ENCODE measurements at places on chromosomes 12 and 14.
A peak's percentile ranks its signal among the peaks of the same experiment; 100 is the strongest.

- DNase-seq: no peak
Observed at GRCh38 chr12:84079626-84080025, 833.0 kb downstream of the SLC6A15 start.

- DNase-seq: no peak
Observed at GRCh38 chr12:62995097-62995496, 60.1 kb upstream of the PPM1H start.

DNA sequence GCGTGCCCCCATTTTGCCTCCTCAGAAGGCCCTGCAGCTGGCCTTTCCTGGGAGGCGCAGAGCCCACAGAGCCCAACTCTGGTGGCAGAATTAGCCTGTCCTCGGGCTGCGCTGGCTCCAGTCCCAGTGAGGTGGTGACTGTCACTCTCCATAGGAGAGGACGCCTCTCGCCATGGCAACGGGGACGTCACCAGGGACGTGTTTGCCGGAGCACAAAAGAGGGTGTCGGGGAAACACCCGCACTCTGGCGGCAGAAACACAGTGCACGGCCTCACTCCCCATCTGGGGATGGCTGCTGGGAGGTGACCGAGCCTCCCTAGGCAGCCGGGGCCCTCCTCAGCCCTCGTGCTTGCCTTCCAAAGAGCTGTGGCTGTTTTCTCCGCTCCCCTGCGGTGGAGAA, 50.2 kb upstream of the NCOR2 start:
- DNase-seq: no peak

- DNase-seq: no peak
Observed at GRCh38 chr14:70358631-70359030, 852 bp downstream of the COX16 start.

DNA sequence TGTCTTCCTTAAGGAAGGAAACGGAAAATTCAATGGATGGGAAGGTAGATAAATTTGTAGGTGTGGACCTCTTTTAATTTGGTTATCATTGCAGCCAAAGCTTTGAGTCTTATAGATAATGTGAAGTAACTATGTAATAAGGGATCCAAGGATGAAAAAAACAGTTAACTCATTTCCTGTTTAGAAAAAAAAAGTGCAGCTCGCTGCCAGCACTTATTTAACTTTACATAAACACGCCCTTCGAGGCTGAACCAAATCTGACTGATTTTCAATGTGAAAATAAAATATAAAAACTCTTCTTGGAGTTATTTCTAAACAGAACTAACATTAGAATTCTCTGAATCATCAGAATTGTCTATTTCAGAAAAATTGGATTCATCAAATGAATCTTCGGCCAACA, 7.0 kb downstream of the NUBPL start:
- DNase-seq: no peak

GRCh38 chr12:115382681-115383080, 698.7 kb upstream of the TBX3 start:
- no peak for DNase-seq

GRCh38 chr12:10771132-10771733, 31.2 kb downstream of the TAS2R7 start:
- DNase-seq: no peak

DNA sequence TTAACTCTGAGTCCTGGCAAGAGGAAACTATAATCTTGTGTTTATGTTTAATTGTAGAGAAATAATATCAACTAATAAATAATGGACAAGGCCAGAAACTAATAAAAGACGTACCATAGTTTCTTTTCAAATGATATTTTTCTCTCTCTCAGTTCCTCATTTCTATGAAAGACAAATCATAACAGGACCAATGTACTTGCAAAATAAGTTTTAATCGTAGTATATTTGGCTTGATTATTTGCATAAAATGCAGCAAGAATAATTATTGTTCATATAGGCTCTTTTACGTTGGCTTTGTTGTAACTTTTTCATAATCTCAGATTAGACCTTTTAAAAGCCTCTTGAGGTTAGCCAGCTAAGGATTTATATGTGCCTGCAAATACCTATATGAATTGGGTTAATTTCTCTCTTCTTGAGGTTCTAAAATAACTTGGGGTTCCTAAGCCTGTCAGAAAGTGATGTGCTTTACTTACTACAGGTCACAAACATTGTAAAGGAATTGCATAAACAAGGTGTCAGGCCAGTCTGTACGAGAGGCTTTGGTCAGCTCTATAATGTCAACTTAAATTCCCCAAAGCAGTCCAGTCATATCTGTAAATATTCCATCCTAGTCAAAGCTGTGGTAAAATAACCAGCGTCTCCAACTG, 152.8 kb upstream of the PTPRQ start:
- DNase-seq: no peak

- no peak for DNase-seq
Observed at GRCh38 chr14:36086629-36087395, 89.7 kb downstream of the PTCSC3 start.

DNA sequence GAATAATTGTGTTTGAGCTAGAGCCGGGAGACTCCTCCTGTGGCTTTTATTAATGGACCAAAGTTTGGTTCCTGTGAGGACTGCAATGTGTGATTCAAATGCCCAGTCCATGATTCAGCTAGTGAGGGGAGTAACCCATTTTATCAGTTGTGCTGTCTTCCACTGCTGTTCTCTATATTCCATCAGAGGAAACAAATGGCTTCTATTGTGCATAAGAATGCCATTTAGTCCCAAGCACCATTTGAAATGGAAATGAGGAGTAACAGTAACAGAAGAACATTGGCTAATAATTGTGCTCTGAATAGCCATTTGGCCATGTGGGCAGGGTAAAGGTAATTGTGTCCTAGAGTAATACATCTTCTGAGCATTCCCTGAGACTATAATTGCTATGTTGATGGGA, 642.7 kb downstream of the DIO2 start:
- DNase-seq: no peak

DNA sequence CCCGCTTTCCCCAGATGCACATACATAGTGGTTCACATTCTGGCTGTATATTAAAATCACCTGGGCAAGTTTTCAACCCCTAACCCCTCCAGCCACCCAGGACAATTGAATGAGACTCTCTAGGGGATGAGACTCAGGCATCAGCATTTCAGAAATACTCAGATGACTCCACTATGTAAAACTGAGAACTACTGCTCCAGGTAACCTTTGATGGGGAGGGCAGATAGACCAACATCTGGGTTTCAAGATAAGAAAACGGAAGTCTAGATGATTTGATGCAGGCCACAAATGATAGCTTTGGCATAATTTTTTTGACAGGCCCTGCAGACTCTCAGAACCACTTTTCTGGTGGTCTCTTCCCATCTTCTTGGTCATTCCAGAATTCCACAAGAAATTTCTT, 341.1 kb downstream of the EMP1 start:
- DNase-seq: no peak

DNA sequence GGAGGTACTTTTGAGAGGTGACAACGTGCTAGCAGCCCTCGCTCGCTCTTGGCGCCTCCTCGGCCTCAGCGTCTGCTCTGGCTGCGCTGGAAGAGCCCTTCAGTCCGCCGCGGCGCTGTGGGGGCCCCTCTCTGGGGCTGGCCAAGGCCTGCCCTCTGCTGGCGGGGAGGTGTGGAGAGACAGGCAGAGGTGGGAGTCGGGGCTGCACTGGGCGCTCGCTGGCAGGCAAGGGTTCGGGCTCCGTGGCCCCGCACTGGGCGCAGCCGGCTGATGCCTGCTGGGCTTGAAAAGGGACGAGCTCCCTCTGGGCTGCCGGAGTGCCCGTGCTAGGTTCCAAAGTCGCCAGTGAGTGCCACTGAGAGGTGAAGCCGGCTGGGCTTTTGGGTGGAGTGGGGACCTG, 580.0 kb downstream of the DIO2 start:
- no peak for DNase-seq

DNA sequence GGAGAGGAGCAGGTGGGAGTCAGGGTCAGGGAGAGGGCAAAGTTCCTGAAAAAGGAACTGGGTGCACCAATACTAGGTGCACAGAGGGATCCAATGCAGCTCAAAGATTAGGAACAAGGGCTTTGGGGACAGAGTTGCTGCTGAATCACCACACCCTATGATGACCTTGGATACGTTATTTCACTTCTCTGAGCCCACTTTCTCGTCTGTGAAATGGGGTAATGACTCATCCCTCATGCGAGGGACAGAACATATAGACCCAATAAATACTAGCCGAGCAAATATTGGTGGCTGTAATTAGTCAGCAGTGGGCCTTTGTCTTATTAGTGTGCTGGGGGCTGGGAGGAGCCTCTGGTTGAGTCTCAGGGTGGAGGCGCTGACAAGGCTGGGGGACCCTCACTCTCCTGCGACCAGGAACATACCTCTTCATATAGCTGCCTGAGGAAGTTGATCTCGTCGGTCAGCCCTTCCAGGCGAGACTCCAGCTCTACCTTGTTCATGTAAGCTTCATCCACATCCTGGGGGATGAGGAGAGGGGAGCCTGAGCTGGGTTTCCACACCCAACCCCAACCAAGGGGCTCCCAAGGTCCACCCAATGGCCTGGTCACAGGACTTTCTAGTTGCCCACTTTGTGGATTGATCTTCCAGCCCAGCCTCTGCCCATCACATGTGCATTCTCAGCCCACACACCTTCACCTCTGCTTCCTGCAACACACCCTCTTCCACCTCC, 4.5 kb downstream of the KRT8 start:
- no peak for DNase-seq

GRCh38 chr12:24411948-24412347, 462.5 kb upstream of the SOX5 start:
- DNase-seq: no peak

- DNase-seq: no peak
Observed at GRCh38 chr12:12582193-12582881, 19.7 kb upstream of the DUSP16 start.

DNA sequence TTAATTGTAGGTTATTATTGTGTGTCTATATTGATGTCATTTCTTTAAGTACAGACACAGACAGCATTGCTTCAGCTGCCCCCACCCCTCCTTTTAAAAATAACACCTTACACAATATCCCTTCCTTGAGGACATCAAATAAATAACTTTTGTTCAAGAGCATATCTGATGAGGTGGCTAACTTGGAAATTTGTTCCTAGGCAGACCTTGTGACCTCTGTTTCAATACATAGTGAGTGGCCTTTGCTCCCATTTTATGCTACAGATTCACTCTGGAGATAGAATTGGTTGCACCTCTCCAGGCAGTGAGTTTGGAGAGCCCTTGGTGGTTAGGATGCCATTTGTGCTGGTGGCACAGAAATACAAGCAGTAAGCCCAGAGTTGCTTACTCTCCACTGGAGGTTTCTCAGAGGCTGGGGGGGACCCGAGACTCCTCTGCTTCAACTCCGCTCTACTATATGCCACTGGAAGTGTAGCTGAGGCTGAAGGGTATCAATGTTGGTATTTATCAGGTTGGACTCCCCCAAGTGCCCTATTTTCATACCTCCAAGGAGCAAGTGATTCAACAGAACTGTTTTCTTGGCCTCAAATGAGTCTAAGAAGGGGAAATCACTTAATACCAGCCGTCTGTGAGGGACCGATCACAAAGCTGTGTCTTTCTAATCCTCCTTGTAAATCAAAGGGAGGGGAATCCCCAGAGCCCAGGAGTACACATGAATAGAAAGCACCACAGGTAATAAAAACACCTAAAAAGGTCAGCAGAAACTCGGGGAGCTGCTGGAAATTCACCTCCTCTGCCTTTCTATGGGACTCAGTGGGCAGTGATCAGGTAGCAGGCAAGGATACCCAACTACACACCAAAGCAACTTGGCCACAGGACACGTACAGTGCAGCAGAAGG, 463.1 kb downstream of the RAD51B start:
- no peak for DNase-seq

- DNase-seq: no peak
Observed at GRCh38 chr14:70708717-70709570, 67.2 kb downstream of the TTC9 start.

GRCh38 chr12:4203772-4204376, 69.7 kb upstream of the CCND2 start:
- DNase-seq: no peak

- DNase-seq: no peak
Observed at GRCh38 chr12:18262514-18262913, 1.2 kb downstream of the PIK3C2G start.

- no peak for DNase-seq
Observed at GRCh38 chr14:77488558-77488957, 10.1 kb downstream of the ISM2 start.

DNA sequence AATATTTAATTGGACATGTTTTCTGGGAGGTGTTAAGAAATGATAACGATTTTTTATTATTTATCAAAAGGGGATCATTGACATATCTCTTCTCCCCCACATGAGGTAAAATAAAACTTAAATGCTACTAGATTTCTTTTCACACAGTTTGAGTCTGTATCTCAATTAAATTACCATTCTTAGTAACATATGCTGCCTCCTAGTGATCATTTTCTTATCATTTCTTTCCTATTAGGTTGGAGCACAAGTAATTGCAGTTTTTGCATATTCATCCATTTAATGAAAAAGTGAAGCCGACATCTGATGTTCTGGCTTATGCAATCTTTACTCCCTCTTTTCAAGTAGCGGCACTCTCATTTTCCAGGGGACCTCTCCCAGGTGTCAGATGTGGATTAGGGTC, 24.9 kb downstream of the PUS7L start:
- no peak for DNase-seq

- DNase-seq: no peak
Observed at GRCh38 chr12:2242216-2242615, 189.4 kb downstream of the CACNA1C start.

GRCh38 chr12:48969833-48970701, 1.5 kb downstream of the WNT10B start:
- DNase-seq: no peak

GRCh38 chr14:89571491-89571890, 154.5 kb upstream of the FOXN3 start:
- no peak for DNase-seq

DNA sequence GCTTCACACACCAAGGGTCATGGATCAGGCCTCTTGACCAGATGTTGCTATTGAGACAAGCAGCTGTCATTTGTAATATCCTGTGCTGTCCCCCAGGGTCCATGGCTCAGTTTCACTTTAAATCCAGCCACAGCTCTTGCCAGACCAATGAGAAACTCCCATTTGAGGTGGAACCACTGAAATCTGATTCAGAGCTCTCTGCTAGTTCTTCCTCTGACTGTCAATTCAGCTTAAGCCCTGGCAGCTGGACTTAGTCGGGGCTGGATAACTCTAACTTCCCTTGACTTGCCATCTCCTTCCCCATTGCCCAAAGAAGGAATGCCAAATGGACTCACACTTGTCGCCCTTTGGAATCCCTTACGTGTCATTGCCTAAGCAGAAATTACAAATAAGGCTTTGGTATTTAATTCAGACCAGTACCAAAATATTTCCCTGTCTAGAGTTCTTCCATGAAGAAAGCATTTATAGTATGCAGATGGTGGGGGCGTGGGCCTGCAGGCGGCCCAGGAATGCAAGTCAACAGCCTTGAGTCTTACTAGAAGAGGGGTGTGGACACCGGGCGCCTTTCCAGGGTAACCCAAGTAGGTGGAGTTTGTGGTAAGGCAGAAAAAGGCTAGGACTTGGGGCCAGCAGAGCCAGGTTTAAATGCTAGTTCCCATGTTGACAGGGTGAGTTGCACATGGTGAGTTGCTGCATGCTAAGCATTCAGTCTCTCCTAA, 96.9 kb upstream of the TMPO start:
- peak; percentile 95 for DNase-seq

GRCh38 chr12:11882301-11883019, 188.3 kb upstream of the BCL2L14 start:
- DNase-seq: no peak
